ENCODE measurements at places on chromosomes 4 and X.

DNA sequence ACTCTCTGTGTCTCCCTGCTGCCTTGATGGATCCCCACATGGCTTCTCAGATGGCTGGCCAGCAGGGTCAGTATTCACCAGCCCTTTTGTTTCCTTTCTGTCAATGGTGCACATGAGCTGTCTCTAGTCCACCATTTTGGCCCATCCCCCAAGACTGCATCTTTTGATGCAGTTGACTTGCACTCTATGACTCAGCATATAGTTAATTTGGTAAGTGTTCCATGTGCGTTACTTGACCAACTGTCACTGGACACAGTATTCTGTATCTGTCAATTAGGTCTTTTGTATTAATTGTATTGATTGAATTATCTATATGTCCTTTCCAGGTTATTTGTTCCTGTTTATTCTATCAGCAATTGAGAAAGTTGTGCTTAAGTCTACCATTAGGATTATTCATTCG lies 29.2 kb downstream of the PRDM5 start:
- DNase-seq: no peak

DNA sequence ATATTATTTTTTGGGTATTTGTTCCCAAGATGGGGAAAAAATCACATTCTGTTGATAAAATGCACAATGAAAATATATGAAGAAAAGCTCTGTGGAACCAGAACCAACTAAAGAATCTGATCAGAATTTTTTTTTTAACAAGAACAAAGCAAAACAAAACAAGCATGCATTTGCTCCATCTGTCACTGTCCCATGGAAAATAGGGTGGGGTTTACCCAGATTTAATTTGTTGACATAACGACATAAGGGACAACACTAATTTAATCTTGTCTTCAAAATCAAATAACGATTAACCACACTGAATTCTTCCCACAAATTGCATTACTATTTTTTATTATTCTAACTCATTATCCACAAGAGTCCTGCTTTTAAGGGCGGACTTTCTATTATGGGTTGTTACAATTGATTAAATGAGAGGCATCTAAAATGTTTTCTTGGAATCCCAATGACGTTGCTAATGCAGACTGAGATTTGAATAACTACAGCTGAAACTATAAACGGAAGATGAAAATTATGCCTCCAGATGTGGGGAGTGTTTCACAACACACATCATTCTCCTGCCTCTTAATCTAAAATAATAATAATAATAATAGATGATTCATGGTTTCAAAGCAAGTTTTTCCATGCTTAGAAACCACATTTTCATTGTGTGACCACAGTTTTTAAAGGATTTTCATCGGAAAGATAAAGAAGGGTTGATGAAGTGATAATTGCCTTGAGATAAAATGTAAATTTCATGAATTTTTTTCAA lies 307.0 kb upstream of the CPEB2 start:
- no peak for DNase-seq

DNA sequence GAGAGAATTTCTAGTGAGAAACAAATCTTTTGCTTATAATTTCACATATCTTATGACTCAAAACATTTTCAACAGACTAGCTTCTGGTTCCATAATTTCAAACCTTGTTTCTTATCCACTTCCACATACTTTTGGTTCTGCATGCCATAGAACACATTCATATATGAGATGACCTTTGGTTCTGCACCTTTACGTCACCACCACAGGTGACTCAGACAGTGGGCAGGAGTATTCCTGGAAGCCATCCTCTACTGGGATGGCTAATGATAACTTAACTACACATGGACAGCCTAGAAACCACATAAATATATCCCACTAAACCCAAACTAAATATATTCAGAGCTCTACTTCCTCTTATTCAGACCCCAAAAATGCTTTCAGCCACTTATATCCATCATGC lies 133.3 kb downstream of the DCK start:
- peak; percentile 83 for DNase-seq

DNA sequence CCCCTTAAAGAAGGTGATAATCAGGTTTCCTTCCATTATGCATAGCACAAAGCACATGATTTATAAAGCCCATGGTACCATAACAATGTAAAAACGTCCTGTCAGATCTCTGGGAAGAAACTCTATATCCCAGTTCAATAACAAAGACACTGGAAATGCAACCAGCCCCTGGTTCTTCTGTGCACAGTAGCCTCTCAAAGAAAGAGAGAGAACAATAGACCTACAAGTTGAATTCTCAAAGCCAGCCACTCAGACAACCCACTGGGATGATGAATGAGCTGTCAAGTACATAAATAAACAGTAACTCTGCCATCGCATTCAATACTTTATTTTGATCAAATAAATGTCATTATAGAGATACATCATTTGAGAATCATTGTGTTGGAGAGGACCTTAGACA lies 400.1 kb upstream of the CPEB2 start:
- DNase-seq: no peak

DNA sequence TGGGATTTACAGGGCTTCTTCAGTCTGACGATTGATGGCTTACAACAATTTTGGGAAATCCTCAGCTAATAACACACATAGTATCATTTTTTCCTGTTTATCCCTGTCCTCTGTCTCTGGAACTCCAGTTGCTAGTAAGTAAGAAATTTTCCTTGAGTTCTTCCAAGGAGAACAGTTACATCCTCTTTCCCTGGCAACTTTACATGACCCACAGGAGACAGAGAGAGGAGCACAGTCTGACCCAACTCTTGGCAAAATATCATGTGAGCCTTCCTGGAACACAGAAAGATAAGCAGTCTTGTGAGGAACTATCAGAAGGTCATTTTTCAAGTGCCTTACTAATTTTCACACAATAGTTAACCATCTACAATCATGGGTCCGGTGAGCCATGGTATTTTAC lies 578.7 kb upstream of the PABPC4L start:
- DNase-seq: no peak

GRCh38 chrX:123170546-123170945 lies 13.5 kb upstream of the GRIA3 start:
- no peak for DNase-seq

DNA sequence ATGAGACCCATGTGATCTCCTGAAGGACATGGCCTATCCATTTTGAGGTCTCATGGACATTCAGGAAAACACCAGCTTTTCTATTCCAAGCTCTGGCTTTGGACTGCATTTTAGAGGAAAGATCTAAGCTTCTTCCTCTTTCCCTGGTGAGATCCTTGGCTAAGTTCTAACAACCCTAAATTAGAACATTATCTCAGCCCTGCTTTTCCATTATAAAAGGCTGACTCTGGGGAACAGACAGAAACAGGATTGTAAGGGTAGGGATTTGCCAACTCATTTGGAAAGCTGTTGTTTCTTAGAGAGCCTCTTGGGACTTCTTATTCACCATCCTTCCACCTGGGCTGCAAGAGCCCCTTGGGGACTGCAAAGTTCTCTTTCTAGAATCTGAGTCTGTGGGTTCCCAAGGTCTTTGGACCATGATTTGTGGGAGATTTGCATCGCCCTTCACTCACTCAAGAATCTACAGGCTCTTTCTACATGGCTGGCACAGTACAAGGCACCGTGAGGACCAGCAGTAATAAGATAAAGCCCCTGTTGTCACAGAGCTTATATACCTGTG lies 146.9 kb downstream of the FNIP2 start:
- no peak for DNase-seq

- DNase-seq: no peak
Measured at GRCh38 chr4:111535792-111536191, 609.5 kb upstream of the FAM241A start.

DNA sequence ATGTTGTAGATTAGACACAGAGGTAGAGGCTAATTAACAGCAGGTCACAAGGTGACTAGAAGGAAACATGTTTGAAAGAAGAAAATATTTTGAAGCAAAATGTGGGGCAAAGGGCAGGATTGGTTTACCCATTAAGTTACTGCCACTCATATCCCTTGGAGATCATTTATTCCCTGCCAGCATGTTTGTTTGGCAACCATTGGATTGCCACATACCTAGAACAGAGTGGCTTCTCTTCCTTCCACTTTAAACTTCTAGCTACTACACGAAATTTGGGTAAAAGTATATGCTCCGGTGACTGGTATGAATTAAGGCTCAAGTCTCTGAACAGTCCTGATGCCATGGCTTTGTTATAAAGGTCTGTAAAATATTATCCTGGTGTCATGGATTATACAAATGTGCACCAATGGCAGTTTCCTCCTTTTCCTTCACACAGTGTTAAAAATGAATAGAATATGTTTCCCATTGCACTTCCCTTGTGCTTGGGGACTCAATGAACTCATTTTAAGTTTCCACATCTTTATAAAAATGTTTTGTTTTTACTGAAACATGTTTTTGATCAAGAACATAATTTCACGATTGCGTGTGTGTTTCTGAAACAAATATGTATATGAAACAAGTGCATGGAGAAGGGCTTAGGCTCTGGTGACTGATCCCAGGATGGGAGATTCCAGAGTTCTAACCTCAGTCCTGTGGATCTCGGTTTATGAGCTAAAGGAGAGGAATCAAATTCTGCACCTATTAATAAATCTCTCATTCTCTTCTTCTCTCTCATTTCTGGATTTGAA lies 12.3 kb downstream of the BMP3 start:
- no peak for DNase-seq

GRCh38 chr4:136706942-136707341 lies 825.4 kb downstream of the PCDH18 start:
- DNase-seq: no peak

- no peak for DNase-seq
Measured at GRCh38 chr4:102610476-102610875, 109.3 kb downstream of the NFKB1 start.

DNA sequence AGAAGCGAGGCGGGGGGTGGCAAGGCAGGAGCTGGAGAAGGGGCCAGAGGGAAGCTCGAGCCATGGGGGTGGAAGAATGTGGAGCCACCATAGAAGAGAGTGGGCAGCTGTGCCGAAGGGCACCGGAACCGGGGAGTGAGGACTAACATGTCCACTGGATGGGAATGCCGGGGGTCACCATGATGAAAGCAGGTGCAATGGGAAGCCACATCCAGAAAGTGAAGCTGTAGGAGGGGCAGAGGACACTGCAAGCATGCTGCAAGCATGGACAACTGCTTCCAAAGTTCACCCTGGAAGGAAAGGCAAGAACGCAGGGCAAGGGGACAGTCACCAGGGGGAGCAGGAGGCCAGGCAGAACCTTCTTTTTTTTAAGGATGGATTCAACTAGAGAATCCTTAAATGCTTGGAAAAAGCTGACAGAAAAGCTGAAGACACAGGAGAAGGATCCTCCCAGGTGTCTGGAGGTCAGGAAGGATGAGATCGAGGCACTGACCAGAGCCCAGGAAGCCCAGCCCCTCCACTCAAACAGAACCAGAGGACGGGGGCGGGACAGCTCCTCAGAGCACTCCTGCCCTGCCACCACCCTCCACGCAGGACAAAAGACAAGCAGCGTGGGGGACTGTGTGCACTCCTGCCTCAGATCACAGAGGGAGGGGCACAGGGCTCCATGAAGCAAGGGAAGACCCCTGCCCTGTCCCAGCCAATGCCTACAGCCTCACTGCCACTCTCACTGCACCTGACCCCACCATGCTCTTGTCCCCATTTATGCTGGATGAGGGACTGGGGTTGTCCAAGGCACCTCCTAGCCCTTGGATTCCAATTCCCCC lies 169.2 kb downstream of the AFAP1 start:
- DNase-seq: peak; percentile 36

DNA sequence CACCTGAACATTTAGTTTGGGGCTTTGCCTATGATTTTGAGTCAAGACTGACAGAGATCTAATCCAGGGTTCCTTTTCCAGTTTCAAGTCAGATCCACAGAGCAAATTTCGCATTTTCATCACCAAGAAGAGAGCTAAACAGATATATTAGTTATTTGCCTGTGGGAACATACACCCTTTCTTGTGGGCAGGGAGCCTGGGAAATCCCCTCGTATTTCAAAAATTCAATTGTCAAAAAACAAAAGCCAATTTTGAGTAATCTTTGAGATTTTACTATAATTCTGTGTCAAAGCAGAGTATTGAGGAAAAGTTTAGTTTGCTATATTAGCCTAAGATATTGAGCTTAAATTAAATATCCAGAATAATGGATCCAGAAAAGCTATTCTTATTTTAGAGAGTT lies 56.6 kb downstream of the AFM start:
- DNase-seq: no peak

GRCh38 chr4:189090174-189090814 lies 850.4 kb upstream of the FRG1 start:
- peak; percentile 15 for DNase-seq

GRCh38 chrX:133350751-133351150 lies 64.5 kb downstream of the GPC4 start:
- no peak for DNase-seq

GRCh38 chrX:39883666-39884065 lies 214.1 kb downstream of the BCOR start:
- no peak for DNase-seq

- DNase-seq: no peak
Measured at GRCh38 chrX:139078761-139079280, 367.3 kb upstream of the FGF13 start.

DNA sequence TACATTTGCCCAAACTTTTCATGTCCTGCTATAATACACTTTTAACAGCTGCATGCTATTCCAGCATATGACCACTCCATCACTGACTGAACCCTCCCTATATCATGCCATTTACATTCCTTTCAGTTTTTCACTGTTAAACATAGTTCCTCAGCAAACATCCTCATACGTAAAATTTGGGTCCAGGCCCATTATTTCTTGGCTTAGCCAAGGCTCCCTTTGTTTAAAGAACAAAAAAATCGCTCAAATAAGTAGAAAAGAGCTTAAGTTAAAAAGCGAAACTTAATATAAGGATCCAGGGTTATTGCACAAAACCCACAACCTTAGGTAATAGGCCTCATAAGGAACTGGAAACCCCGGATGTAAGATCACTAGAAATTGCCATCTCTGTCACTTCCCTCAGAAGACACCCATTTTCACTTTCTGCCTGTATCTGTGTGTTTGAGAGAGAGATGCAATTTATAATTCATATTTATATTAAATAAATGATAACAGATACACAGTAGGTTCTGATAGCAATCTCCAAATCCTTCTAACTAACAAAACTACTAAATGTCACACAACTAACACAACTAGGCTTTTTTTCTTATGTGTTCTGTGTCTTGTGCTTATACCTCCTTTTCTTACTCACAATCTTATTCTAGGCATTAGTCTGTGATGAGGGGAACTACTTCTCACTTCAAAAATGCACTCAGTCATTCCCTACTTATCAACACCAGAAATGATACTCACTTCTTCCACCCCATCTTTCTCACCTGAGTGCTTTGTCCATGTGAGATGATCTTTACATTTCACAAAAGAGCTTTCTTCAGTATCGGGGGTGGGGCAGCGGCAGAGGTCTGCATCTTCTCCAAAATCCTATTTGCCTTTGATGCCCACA lies 59.9 kb upstream of the FAM241A start:
- DNase-seq: no peak

- DNase-seq: no peak
Measured at GRCh38 chr4:137343221-137343620, 189.1 kb downstream of the PCDH18 start.

GRCh38 chr4:15776871-15777648 lies 1.1 kb upstream of the CD38 start:
- DNase-seq: no peak

GRCh38 chr4:113444386-113444785 lies 317.2 kb downstream of the CAMK2D start:
- no peak for DNase-seq

GRCh38 chr4:186979961-186980745 lies 256.5 kb upstream of the FAT1 start:
- DNase-seq: no peak

All from SW480 (cell line).